ENCODE measurements at places on chromosomes 11 and 22. TPM values are rescaled to one million over a fixed set of nuclear protein-coding genes. Genes with fewer than 3 reads are reported as not detected.
A peak's percentile ranks its signal among the peaks of the same experiment; 100 is the strongest.

DNA sequence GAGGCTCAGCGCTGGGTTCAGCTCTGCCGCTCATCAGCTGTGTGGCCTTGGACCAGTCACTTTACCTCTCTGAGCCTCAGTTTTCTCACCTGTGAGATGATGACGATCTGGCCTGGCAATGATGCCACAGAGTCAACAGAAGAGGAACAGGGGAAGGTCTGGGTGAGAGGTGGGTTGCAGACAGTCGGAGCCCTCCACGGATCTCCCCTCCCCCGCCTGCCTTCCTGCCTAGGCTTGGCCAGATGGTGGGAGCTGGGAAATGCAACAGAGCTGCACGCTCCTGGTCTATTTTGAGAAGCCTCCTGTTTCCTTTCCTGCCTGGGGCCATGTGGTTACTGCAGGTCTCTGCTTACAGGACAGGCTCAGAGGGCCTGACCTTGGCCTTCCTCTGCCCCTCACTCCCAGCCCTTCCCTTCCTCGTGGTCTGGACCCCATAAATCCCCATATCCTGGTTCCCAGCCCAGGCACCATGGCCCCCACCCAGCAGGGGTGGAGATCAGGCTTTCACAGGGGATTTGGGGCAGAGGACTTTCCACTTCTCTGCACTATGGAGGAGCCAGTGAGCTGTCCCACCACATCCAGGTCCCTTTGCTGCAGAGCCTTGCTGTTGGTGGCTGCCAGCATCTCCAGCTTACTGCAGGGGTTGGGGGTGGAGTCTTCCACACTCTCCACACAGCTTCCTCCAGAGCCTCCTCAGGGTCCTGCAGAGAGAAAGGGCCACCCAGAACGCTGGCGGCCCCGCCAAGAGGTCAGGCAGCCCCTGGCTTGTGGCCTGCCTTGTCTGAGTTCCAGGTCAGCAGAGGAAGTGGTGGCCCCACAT lies 46.9 kb downstream of the C11orf96 start:
- peak; percentile 79 for DNase-seq

The SAA1 gene
- 16.1 TPM for polyA plus RNA-seq

DNA sequence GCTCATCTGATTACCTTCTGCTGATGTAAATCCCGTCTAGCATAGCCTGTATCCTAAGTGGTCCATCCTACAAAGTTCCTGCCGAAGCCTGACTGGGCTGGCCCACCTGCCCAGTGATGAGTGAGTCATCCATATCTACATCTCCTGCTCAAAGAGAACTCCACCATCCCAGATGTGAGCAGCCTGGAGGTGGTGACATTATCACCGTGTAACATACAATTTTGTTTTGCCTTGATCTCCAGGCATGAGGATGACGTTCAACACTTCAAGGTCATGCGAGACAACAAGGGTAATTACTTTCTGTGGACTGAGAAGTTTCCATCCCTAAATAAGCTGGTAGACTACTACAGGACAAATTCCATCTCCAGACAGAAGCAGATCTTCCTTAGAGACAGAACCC lies 5.6 kb downstream of the TMA7B start:
- no peak for DNase-seq

The OR52E8 gene
- polyA plus RNA-seq: not detected

DNA sequence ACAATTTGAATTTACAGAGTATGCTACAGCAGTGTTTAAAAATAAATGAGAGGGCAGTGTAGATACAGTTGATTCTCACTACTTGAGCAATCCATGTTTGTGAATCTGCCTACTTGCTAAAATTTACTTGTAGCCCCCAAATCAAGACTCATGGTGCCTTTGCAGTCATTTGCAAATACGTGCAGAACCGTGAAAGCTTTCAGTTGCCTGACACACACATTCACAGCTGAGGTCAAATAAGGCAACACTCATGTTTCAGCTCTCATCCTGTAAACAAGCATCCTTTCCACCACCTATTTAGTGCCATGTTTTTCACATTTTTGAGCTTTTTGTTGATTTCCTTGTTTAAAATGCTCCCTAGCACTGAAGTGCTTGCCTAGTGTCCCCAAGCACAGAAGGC lies 32.5 kb upstream of the RASL10A start:
- DNase-seq: no peak

DNA sequence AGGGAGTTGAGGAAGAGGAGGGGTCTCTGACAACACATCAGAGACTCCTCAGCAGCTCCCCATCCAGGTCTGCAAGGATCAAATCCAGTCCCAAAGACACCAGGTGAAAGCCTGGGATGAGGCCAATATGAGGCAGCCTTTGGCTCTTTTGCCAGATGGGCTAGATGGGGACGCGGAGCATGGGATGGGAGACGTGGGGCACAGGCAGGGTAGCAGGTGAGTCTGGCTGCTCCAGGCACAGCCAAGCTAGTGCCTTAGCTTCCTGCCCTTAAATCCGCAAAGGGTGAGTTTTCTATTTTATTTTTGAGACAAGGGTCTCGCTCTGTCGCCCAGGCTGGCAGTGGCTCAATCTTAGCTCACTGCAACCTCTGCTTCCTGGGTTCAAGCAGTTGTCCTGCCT lies 19.6 kb upstream of the DRICH1 start:
- DNase-seq: no peak

The SYT12 gene
- not detected for polyA plus RNA-seq

GRCh38 chr11:120128392-120129119 lies 9.4 kb downstream of the TRIM29 start:
- no peak for DNase-seq

DNA sequence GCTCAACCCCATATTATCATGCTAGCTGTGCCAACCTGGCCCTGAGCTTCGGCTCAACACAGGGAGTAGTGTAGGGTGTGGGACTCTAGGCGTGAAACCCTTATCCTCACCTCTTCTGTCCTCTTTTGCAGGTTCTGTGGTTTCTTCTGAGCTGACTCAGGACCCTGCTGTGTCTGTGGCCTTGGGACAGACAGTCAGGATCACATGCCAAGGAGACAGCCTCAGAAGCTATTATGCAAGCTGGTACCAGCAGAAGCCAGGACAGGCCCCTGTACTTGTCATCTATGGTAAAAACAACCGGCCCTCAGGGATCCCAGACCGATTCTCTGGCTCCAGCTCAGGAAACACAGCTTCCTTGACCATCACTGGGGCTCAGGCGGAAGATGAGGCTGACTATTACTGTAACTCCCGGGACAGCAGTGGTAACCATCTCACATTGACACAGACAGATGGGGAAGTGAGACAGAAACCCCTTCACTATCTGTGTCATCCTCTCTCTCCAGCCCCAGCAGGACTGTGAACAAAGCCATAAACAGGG lies 76.4 kb downstream of the GGTLC2 start:
- DNase-seq: no peak

The OR8D4 gene
- not detected for polyA plus RNA-seq

GRCh38 chr11:64846998-64847666 lies 2.7 kb upstream of the CDC42BPG start:
- DNase-seq: peak; percentile 93

The CCDC87 gene
- 0.14 TPM for polyA plus RNA-seq

- DNase-seq: no peak
Observed at GRCh38 chr11:19405966-19406365, 165.2 kb upstream of the E2F8 start.

The CBX6 gene
- polyA plus RNA-seq: 17.4 TPM

The SLC25A45 gene
- polyA plus RNA-seq: 10.7 TPM

DNA sequence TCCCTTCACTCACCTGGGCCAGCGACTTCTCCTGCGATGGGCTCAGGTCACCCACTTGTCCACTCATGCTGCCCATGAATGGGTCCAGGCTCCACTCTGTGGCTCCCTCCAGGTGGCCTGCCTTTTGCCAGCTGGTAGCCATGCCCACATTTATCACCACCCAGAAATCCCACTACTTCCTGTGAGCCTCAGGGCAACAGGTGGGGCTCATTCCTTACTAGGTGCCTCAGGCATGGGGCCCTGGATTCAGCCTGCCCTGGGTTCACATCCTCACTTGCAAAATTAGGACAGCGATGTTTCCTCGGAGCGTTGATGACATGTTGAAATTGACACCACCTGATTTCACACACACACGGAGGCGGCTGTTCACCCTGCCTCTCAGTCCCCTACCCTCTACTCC lies at the start of gene SEC14L6:
TSS of gene SEC14L6 (minus strand) at position 126 of the 400 bp plus-strand sequence. CDS start at position 67, 59 bp downstream.
- no peak for DNase-seq

DNA sequence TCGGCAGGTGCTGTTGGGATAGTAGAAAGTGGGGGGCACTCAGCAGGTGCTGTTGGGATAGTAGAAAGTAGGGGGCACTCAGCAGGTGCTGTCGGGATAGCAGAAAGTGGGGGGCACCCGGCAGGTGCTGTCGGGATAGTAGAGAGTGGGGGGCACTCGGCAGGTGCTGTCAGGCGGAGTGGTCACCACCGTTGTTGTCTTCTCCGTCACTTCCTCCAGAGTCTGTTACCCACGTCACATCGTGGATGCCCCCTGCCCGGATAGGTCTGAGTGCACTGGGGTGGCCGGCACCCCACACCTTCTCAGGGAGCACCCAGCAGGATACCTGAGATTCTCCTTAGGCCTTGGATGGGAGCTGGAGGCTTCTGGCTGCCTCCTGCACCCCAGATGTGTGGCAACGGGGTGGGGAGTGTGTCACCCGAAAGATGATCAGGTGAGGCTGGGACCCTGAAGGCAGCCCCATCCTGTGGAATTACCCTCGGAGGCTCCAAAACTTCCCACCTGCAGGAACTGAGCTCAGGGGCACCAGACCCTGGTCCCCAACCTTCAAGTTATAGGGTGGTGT lies 24.1 kb upstream of the KRTAP5-7 start:
- no peak for DNase-seq

GRCh38 chr11:126053415-126054286 lies 9.0 kb downstream of the CDON start:
- no peak for DNase-seq

- DNase-seq: no peak
Observed at GRCh38 chr11:42972741-42973140, 339.1 kb upstream of the API5 start.

DNA sequence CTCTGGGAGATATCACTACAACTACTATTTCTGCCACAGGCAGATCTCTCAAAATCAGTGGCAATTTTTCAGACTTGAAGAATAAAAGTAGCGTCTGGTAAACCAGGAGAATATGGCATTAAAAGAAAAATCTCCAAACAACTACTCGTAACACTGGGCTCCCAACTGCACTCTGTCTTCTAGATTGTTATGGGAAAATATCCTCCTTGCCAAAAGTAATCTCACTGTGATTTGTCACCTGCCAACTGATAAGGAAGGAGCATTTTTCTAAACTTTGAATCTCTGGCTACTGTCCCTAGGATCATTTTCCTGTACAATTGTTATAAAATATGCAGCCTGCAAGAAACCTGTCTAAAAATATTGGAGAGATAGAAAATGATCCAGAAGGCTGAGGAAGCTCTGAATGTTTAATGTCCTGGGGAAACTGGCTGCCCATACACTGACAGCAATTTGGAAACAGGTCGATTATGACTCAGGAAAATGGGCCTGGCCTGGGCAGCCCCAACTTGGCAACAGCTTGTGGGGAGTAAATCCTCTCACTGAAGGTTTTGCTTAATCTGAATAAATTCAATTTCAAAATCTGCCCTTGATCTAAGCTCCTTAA lies 90.5 kb upstream of the DBX1 start:
- DNase-seq: no peak

DNA sequence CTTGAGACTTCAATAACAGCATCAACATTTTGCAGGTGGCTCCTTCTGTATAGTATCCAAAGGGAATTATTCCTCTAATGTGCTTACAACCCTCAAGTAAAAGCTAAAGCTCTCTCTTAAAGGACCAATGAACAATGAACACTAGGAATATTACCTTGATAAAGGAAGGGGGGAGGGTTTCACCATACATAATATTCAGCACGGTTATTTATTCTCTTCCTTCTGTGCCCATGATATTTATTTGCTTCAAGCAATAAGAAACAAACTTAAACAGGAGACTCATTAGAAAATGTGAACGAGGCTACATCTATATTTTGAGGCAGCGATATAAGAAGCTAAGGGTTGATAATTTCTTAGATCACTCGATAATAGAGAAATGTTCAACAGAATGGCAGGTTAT lies 21.2 kb downstream of the BLID start:
- no peak for DNase-seq

The CYP2R1 gene
- polyA plus RNA-seq: 11.3 TPM

GRCh38 chr11:2594267-2594666 lies 105.5 kb downstream of the KCNQ1OT1 start:
- no peak for DNase-seq

DNA sequence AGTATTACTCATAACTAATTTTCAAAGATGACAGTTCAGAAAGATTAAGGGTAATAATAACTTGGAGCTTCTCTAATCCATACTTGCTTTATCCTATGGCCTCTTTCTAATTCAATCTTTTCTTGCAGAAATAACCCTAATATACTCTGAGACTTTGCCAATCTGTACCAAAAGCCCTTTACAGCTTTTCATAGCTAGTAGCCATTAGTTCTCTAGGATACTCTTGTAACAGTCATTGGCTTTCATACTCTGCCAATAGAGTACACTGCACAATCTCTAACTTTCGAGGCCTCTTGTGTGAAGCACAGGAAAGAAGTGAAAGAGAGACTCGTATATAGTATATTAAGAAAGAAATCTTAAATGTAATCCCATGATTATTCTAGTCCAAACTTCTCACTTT lies 38.1 kb downstream of the SLC36A4 start:
- DNase-seq: no peak

- no peak for DNase-seq
Observed at GRCh38 chr11:22859756-22860155, 518 bp downstream of the CCDC179 start.

The GGTLC2 gene
- polyA plus RNA-seq: not detected

- no peak for DNase-seq
Observed at GRCh38 chr11:64870893-64871466, 7.4 kb downstream of the EHD1 start.

The SMTNL1 gene
- not detected for polyA plus RNA-seq
